ENCODE measurements at places on chromosomes 6 and 20.

- DNase-seq = no peak
Measured at GRCh38 chr20:59027741-59028320, 4.3 kb downstream of the ATP5F1E start.

GRCh38 chr6:118844915-118845314 lies 49.0 kb upstream of the ASF1A start:
- no peak for DNase-seq

DNA sequence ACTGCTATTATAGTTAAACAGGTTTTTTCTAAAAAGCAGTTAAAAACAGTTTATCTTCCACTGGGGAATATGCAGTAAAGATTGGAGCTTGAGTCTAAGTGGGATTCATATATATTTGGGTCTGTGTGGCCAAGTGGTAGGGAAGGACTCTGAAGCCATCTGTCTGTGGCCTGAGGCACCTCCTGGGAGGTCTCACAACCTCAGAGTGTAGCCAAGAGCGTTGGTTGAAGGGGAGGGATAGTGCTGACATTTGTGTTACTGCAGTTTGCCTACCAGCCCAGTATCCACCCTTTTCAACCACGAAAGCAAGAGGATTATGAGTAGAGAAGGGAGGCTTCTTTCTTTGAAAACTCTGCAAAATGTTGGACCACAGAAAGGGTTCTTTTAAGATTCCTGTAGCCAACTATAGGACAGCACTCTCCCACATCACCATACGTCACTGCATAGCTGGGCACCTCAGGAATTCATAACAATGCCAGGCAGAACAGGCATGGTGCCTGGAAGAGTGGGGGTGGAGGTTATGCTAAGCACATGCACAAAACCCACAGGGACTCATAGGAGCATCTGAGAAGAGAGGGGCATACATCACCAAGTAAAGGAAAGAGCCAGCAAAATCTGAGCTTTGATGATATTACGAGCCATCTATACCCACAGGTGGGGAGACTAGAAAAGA lies 90.5 kb upstream of the HEY2 start:
- no peak for DNase-seq

DNA sequence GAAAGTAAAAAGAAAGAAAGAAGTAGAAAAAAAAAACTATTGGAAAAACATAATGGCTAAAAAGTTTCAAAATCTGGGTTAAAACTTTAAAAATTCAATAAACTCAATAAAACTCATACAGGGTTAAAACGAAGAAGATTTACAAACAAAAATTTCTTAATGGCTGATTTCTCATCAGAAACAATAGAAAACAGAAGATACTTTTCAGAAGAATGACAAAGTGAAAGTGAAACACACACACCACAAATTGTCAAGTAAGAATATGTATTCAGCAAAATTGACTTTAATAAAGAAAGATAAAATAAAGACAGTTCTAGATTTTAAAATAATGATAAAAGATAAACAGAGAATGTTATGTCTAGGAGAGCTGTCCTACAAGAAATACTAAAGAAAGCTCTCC lies 618.9 kb upstream of the GJE1 start:
- DNase-seq = no peak

GRCh38 chr6:109297406-109298110 lies 84.7 kb downstream of the CD164 start:
- no peak for DNase-seq

DNA sequence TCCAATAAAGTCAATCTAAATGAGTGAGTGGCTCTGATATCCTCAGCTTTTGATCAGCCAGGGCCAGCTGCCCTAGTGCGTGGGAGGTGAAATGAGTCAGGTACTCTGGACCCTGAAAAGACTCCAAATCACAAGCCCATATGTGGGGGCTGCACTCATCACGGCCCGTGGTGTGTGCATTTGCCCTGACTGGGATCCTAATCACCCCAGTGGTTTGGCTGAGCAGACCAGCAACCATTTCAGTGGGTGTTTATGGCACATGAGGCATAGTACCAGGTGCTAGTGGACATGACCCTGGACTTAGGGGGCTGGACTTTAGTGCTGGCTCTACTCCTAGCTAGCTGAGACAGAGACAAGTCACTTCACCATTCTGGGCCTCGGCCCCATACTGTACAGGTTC lies 39.4 kb downstream of the SCML4 start:
- DNase-seq = no peak

GRCh38 chr20:6626805-6627204 lies 140.7 kb upstream of the BMP2 start:
- DNase-seq = no peak

- no peak for DNase-seq
Measured at GRCh38 chr20:24795436-24795835, 153.6 kb upstream of the CST7 start.

DNA sequence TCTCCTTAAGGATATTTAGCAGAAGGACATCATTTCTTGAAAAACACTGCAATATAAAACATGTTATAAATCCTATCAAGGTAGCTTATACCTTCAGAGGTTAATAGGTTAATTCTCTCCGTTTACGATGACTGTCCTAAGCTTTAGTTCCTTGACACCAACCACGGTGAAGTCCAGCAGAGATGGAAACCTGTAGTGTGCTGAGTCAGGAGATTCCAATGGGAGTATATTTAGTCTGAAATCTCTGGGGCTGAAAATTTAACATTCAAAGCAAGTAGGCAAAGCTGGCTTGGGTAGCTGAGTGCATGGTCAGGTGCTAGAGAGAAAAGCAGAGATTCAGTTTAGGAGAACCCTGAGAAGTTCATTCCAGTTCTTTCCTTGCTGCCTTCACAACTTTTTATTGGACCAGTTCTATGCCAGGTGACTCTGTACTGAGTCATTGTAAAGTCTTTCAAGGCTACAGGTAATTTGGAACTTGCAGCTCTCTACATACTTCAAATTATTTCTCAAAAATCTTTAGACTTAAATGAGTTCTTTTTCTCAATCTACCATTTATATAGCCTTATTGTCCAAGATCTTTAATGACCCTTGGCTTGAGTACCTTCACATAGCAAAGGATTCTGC lies 1009.4 kb upstream of the FLRT3 start:
- no peak for DNase-seq

- DNase-seq = no peak
Measured at GRCh38 chr6:43738877-43739641, 31.0 kb upstream of the VEGFA start.

GRCh38 chr6:110173506-110174132 lies 5.9 kb downstream of the WASF1 start:
- no peak for DNase-seq

DNA sequence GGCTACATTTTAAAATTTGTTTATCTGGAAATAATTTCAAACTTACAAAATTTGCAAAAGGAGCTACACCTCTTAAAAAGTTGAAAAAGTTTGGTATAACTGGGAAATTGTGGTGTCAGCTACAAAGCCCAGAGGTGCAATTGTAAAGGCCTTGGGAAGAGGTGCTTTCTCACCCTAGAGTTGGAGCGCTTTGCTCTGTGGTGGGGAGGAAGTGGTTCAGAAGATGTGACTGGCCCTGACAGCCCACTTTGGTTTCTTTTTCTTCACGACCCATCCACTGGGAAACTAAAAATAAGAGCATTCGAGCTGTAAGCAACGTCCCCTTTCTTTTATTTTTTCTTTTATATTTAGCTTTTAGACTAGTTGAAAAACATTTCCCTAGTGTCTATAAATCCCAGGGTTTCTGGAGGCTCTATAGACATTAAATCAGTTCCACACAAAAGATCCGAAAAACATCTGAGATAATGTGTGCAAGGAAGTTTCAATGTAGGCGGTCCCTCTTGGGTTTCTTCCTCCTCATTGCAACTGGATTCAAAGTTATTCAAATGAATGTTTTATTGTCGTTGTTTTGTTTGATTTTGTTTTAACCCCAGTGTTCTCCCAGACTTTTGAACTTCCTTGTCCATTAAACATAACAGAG lies 397.8 kb downstream of the KIF16B start:
- no peak for DNase-seq

DNA sequence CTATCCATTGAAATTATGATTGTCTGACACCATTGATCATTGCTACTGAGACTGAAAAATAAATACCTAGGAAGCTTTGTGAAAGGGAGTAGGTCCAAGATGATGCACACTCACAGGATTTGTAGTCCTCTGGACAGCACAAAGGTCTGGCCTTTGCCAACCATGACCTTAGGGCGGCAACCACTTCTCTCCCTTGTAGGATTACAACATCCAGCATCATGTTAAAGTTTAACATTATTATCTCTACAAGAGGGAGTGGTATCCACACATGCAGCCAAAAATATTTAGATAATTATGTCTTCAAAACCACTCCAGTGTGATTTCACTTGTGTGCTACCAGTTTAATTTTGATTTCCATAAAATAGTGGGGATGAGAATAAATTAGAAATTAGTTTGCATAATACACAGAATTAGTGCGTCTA lies 51.1 kb upstream of the NHSL1 start:
- DNase-seq = no peak

DNA sequence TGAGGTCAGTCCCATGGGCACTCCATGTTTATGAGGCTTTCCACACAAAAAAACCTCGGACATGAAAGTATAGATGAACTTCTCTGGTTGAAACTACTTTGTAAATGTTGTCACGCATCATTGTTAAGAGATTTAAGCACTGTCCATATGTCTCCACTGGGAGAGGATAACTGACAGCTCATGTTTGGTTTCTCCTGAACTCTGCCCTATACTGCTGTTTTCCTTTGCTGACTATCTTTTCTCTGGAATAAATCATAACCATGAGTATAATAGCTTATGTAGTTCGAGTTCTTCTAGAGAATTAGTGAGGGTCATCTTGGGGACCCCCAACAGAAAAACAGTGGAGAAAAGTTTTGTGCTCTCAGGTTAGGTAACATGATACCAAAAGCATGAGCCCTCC lies 14.3 kb downstream of the THEMIS start:
- no peak for DNase-seq

- no peak for DNase-seq
Measured at GRCh38 chr6:131917318-131917717, 33.9 kb downstream of the CCN2 start.

- no peak for DNase-seq
Measured at GRCh38 chr6:90286884-90287488, 9.7 kb downstream of the BACH2 start.

GRCh38 chr20:20063941-20064702 lies 11.8 kb downstream of the CFAP61 start:
- no peak for DNase-seq

DNA sequence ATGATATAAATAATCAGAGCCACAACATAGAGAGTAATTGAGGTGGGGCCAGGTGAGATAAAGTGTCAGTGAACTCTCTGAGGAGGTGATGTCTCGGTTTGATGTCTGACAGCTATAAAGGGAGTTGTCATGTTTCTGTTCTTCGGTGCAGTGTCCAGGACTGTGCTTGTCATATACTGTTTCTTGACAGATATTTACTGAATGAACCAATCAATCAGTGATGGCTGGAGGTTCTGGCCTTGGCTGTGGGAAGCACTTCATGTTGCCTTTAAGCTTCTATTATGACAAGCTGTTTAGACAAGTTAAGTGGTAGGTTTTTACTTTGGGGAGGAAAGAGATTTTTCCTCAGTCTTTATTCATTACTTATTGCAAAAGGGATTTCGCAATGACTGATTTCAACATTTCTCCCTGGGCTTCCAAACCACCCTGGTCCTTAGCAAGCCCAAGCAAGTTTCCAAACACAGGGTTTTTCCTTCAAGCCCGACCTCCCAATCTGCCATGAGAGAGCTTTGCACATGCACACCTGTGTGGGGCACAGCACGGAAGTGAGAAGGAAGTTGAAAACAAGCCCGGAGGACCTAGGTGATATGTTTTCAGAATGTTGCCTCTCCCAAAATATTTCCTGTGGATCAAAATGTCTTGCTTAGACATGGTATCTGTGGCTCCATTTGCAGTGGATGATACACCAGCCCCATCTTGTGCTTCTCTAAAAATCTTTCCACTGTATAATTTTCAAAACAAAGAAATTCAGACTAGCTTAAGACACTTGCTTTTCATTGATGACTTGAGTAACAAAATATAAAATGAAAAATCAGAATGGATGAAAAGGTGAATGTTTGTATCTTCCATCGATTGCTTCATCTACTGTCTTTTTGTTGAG lies 567.3 kb upstream of the BTBD3 start:
- no peak for DNase-seq

- DNase-seq = no peak
Measured at GRCh38 chr6:129785756-129786135, 75.4 kb downstream of the TMEM244 start.

DNA sequence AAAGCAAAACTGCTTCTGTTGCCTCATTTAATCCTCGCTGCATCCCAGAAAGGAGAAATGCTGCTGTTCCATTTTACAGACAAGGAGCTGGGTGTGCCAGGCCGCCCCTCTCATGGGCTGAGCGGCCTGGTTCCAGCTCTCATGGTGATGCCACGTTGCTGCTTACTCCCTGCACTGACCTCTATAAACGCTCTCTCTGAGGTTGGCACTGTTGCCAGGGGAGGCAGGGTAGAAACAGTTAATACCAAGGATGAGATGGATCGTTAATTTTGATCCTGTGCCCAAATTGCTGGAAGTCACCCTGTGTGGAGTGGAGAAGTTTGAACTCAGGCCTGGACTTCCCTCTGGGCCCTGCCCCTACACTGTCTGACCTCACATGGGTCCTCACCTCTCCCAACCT lies 25.6 kb downstream of the SIRPA start:
- no peak for DNase-seq

DNA sequence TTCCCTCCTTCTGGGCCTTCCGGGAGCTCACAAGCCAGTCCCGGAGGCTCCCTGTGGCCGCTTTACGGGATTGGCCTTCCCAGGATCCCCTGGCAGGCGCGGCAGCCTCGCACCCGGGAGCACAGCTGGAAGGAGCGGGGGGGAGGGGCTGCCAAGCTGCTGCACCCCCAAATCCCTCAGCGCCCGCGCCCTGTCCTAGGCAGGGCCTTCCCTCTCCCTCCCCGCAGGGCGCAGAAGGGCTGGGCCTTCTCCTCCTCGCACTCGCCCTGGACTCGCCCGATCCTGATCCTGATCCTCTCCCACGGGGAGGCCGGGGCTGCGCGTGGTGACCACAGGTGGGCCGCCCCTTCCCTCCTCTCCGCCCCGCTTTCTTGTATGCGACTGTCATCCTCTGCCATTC lies 146.4 kb downstream of the FNDC1 start:
- DNase-seq = no peak

DNA sequence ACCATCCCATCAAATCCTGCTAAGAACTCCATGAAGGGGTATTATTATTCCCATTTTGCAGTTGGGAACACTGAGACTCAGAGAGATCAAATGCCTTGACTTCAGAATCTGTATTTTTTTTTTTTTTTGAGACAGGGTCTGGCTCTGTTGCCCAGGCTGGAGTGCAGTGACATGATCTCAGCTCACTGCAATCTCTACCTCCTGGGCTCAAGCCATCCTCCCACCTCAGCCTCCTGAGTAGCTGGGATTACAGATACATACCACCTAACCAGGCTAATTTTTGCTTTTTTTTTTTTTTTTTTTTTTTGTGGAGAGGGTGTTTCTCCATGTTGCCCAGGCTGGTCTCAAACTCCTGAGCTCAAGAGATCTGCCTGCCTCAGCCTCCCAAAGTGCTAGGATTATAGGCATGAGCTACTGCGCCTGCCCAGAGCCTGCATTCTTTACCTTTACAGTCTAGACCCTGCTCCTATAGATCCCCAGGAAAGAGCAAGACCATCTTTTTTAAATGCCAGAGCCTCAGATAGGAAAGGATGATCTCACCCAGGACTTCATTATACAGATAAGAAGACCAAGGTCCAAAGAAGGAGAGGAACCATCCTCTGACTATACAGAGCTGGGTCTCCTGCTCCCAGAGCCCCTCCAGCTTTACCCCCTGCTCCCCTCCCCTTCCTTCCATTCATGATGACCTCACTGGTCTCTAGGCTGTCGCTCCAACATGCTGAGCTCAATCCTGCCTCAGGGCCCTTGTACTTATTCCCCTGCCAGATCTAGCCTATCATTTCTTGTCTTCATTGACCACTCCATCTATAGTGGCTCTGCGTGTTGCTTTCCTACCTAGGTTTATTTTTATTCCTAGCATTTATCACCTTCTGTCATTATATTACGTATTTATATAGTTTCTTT lies 138.6 kb downstream of the CEBPB start:
- no peak for DNase-seq

Measured in NCI-H510A (cell line).